ENCODE measurements at places on chromosomes 6 and 20.

- no peak for DNase-seq
Measured at GRCh38 chr6:157579467-157580031, 198.6 kb downstream of the ZDHHC14 start.

DNA sequence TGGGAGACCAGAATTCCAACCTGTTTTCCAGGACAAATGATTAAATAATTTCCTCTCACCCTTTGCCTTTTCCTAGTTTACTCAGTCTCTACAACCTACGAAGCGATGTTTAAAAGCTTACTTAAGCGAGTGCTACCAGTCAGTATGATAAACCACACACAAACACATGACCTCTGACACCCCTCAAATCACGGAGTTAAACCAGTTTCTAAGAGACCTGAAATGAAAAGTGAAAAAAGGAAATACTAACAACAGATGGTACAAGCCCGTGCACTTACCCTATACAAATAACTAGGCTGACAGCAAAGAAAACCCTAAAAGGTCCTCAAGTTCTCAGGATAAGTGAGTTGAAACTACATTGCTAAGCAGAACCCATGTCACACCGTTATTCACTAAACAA lies 7.7 kb downstream of the TNFRSF21 start:
- DNase-seq, result no peak

- no peak for DNase-seq
Measured at GRCh38 chr6:49662892-49663261, 26.2 kb upstream of the RHAG start.

DNA sequence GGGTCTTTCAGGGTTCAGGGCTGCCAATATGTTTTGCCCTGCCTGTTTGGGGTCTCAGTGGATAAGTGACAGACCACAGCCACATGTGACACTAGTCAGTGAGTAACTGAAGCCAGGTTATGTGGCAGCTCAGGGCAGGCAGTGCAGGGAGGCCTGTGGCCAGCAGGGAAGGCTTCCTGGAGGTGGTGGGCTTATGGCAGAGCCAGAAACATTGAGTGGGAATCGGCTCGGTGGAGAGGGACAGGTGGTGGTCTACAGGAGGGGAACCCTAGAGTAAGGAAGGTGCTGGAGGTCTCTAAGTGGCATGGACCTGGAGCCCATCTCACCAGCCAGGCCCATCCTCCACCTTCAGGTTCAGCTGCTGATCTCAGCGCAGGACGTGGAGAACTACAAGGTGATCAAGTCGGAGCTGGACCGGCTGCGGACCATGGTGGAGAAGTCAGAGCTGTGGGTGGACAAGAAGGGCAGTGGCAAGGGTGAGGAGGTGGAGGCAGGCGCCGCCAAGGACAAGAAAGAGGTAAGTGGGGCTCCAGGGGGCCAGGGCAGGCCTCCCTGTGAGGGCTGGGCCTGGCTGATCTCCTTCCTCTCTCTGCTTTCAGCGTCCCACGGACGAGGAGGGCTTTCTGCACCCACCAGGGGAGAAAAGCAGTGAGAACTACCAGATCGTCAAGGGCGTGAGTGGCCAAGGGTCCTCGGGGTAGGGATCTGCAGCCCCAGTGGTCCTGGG lies 34.9 kb downstream of the UQCC2 start:
- DNase-seq, result no peak

DNA sequence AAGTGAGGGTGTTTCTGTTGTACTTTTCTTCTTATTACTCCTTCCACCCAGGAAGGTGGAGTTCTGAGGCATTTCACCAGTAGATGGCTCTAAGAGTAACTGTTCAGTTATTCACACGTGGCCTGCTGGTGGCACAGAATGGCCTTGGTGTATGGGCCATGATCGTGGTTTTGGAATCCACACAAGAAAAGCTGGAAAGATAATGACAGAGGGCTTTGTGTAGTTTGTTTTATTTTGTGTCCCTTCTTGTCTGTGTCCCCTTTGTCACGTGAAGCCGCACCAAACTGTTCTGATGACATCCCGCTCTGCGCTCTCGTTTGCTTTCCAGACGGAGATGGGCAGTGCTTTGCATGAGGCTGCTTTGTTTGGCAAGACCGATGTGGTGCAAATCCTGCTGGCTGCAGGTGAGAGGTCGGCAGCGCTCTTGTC lies 93.4 kb downstream of the ANKS1A start:
- DNase-seq, result no peak

DNA sequence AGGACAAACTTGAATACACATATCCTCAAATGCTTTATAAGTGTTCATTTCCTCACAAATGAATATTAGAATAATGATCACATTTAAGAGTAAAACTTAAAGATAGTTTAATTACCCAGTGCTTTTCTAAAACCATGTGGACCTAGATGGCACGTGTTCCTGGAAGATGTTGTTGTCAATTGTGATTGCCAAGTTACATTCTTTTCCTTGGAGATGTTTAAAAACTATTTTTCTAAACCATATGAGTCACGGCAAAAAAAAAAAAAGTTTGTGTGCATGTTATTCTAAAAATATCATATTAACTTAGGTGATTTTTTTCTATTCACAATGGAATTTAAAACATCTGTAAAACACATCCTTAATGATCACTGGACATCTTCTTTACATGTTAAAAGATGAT lies 51.1 kb downstream of the RCAN2 start:
- DNase-seq, result no peak

GRCh38 chr20:49215232-49215631 lies 4.0 kb upstream of the DDX27 start:
- no peak for DNase-seq

- no peak for DNase-seq
Measured at GRCh38 chr6:164206807-164207423, 792.4 kb downstream of the QKI start.

GRCh38 chr6:93496548-93496947 lies 77.2 kb upstream of the EPHA7 start:
- DNase-seq, result no peak

DNA sequence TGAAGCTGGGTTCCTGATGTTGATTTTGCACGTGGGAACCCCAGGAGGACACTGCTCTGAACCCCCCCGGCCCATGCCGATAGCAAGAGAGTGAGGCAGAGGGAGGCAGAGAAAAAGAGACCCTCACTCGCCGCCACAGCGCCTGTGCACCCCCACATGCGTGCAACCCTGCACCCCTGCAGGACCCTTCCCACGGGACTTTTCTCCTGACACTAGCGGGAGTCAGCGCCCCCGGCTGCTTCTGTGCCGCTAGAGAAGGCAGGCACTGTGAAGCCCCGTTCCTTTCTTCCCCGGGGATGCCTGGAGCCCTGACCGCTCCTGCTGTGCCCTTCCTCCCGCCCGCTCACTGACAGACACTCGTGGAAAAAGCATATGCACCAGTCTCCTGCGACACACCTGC lies 67.4 kb downstream of the GMPR start:
- no peak for DNase-seq

All from NCI-H2029 (cell line).